Activated CD4-positive, alpha-beta T cell treated with anti-CD3 and anti-CD28 coated beads for 4 hours (primary cell): ENCODE measurements at places on chromosomes 4 and X.

- DNase-seq = no peak
Observed at GRCh38 chr4:78031417-78031950, 25.6 kb upstream of the FRAS1 start.

- DNase-seq = no peak
Observed at GRCh38 chrX:47112316-47112954, 32.1 kb downstream of the NDUFB11 start.

- DNase-seq = no peak
Observed at GRCh38 chr4:157664726-157665125, 444.2 kb downstream of the GRIA2 start.

DNA sequence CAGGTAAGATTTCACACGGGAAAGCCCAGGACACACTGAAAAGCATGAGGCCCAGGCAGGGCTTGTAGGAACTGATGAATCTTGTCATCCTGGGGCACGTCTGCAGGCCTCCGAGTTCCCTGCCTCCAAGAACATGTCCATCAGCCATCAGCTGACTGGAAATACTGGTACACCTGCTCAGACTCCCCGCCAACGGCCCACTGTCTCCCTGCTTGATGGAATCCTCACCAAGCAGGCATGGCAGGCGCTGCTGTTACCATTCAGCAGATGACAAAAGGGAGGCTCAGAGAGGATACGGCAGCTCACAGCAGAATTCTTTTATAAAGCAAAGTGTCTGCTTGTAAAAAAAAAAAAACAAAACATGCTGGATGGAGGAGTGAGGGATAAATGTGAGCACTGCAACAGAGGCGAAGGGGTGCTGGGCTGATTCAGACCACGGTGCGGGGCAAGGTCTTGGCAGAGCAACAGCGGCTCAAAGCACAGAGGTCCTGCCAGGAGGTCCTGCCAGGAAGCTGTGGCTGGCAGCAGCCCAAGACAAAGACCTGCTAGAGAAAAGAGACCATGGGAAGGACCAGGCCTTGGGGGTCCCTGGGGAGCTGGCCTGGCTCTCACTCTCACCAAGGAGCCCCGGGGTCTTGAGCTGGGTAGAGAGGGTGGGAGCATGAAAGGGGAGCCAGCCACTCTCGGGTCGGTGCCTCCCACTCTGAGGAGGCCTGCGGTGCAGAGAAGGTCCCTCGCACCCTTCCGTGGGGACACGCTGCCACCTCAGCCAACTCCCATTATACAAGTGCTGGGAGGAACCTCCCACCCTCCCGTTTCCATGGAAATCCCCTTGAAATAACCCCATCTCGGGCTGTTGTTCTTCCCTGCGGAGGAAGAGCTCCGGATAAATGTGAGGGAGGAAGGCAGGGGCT lies 25.6 kb downstream of the PPP2R2C start:
- DNase-seq = no peak

GRCh38 chr4:137455647-137456321 lies 76.5 kb downstream of the PCDH18 start:
- DNase-seq = no peak

GRCh38 chr4:123984886-123985285 lies 588.3 kb downstream of the SPRY1 start:
- DNase-seq = no peak

DNA sequence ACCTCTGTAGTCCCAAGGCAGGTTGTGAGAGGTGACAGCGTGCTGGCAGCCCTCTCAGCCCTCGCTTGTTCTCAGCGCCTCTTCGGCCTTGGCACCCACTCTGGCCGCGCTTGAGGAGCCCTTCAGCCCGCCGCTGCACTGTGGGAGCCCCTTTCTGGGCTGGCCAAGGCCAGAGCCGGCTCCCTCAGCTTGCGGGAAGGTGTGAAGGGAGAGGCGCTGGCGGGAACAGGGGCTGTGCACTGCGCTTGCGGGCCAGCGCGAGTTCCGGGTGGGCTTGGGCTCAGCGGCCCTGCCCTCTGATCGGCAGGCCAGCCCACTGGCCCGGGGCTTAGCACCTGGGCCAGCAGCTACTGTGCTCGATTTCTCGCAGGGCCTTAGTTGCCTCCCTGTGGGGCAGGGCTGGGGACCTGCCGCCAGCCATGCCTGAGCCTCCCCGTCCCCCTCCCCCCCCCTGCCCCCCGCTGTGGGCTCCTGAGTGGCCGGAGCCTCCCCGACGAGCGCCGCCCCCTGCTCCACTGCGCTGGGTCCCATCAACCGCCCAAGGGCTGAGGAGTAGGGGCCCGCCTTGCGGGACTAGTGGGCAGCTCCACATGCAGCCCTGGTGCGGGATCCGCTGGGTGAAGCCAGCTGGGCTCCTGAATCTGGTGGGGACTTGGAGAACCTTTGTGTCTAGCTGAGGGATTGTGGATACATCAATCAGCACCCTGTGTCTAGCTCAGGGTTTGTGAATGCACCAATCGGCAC lies 347.6 kb downstream of the KLHL13 start:
- no peak for DNase-seq

GRCh38 chrX:53704294-53704693 lies 17.8 kb upstream of the HUWE1 start:
- no peak for DNase-seq

DNA sequence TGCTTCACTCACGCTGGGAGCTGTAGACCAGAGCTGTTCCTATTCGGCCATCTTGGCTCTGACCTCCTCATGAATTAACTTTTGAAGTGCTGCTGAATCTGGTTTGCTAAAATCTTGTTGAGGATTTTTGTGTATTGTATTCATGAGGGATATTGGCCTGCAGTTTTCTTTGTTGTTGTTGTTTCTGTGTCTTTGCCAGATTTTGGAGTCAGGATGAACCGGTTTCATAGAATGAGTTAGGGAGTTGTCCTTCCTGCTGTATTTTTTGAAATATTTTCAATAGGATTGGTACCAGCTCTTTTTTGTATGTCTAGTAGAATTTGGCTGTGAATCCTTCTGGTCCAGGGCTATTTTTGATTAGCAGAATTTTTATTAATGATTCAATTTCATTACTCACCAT lies 138.1 kb downstream of the NPFFR2 start:
- no peak for DNase-seq
